ENCODE measurements at places on chromosomes 2 and 18.

DNA sequence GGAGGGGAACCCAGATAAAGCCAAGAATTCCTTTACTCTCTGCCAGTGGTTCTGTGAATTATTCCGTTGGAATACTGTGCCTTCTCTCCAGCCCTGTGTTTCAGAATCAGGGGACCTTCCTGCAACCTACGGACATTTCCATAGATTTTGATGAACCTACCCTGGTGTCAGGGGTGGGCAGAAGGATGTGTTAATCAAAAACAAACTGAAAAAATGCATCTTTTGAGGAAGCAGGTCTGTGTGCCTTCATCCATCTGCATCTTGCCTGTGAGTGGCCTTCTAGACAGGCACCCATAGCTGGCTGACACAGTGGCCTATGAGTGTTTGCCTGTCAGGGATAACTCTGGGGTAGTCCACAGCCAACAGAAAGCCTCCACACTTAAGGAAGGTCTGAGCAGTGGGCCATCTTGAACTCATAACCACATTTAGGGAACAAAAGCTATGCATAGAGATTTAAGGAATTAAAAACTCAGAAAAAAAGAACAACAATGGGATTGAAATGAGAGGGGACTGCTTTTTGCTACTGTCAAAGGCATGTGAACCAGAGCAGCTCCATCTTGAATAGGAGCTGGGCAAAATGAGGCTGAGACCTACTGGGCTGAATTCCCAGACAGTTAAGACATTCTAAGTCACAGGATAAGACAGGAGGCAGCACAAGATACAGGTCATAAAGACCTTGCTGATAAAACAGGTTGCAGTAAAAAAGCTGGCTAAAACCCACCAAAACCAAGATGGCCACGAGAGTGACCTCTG, 45.9 kb upstream of the ITGA6 start:
- DNase-seq = peak; percentile 57

- no peak for DNase-seq
Observed at GRCh38 chr2:75820693-75821092, 110.0 kb upstream of the GCFC2 start.

DNA sequence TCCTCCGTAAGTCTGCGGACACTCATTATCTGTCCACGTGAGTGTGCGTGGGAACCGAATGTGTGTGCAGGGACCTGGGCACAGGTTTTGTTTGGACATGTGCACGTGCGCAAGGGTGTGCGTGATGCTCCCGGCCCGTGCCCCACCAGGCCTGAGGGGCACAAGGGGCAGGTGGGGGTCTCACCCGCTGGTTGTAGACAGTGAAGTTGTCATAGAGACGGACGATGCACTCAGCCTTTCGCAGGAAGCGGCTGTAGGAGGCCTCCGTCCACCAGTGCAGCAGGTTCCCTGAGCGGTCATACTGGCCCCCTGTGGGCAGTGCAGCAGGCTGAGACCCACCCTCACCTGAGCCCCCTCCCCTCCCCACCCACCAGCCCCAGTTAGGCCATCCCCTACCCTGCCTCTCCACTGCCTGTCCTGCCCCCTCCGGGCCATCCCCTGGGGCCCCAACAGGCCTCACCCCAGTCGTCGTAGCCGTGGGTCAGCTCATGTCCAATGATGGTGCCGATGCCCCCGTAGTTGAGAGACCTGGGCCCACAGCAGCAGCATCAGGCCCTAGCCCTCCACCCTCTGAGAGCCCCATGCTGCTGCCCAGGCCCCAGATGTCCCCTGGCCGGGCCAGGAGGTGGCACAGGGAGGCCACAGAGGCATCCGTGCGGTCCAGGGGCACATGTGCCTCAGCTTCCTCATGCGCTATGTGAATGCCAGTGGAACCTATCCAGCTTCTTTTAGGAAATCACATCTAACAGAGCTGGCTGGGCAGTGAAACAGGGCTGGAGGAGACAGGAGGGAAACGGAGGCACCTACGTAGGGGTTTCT, 6.1 kb downstream of the ECEL1 start:
- DNase-seq = no peak

GRCh38 chr18:44700652-44701051, 20.0 kb downstream of the SETBP1 start:
- DNase-seq = peak; percentile 78

DNA sequence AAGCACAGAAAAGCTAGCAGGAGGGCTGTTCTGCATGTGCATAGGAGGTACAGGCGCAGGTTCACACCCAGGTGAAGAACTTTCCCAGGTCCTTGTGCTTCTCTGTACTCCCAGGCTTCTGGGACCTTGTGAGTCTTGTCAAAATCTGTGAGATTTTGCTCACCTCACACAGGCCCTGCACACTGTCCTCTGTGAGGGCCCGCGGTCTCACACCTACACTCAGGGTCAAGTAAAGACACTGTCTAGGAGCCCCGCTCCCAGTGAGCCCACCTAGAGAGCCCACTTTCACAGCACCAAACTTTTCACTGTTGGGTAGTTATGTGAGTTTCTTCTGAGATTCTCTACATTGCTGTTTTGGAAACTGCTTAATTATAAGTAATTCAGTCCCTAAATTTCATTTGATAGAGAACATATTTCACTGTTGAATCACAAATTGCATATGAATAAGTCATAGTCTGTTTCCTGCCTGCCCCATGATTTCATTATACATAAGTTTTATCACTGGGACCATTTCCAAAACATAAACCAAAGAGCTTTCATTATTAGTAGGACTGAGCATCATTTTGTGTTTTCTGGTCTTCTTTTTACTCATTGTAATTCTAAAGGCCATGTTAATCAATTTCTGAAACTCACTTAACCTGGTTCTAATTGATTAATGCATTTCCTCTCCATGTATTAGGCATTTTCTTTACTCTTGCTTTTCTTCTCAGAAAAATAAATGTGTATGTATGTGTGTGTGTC, 234.2 kb upstream of the SPOPL start:
- DNase-seq = no peak

DNA sequence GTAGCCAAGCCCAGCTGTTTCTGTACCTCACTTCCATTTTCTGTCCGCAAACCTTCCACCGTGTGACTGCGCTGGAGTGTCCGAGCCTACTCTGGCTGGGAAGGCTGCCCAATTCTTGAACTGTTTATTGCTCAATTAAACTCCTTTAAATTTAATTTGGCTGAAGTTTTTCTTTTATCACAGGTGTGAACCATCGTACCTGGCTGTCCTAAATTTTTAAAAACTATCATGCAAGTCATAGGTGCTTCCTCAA, 6.2 kb upstream of the RNU2-63P start:
- DNase-seq = no peak

GRCh38 chr2:175147186-175147585, 20.8 kb downstream of the ATF2 start:
- no peak for DNase-seq

DNA sequence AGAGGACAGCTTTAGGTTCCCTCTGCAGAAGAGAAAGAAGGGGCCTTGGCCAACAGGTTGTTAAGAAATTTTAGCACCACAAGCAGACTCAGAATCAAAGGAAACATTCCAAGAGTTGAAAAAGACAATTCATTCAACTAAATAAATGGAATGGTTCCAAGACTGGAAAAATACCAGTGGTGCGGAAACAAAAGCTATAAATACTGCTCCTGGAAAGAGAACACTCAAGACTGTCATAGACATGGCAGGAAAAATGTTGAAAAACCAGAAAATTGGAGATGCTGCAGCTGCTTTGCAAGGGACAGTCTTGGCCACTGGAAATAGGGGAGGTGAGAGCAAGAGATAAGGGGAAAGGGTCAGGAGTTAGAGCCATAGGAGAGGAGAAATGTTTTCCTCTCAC, 312.7 kb upstream of the CYRIA start:
- no peak for DNase-seq

- no peak for DNase-seq
Observed at GRCh38 chr2:98013407-98014042, 17.8 kb upstream of the TMEM131 start.

- DNase-seq = no peak
Observed at GRCh38 chr2:64543008-64543697, 19.0 kb downstream of the AFTPH start.

GRCh38 chr2:136005462-136006196, 20.2 kb upstream of the DARS1 start:
- DNase-seq = peak; percentile 62

- no peak for DNase-seq
Observed at GRCh38 chr2:104523921-104524320, 330.0 kb upstream of the POU3F3 start.
